Foreskin keratinocyte (primary cell): ENCODE measurements at places on chromosomes 1 and 21. TPM values are rescaled to one million over a fixed set of nuclear protein-coding genes. Genes with fewer than 3 reads are reported as not detected.

The HSPB7 gene
- polyA plus RNA-seq, result not detected in 2 replicates

The EDN2 gene
- 0.10 and 0.32 TPM in 2 replicates for polyA plus RNA-seq

The TRNP1 gene
- polyA plus RNA-seq, result 88.9 and 102 TPM in 2 replicates

The CD1D gene
- 3.7 and 3.8 TPM in 2 replicates for polyA plus RNA-seq

The CASQ1 gene
- not detected in 2 replicates for polyA plus RNA-seq

The SDHB gene
- 162 and 181 TPM in 2 replicates for polyA plus RNA-seq

The WNT9A gene
- 0.39 and 1.6 TPM in 2 replicates for polyA plus RNA-seq

The RNU1-1 gene
- polyA plus RNA-seq, result not detected in 2 replicates

The CA14 gene
- polyA plus RNA-seq, result 0.66 and 0.72 TPM in 2 replicates

The KCNE1 gene
- polyA plus RNA-seq, result 0.02 and 0.08 TPM in 2 replicates

The CR1L gene
- not detected in 2 replicates for polyA plus RNA-seq

The LIN28A gene
- polyA plus RNA-seq, result not detected in 2 replicates

The CELA3A gene
- not detected in 2 replicates for polyA plus RNA-seq

The OR6N1 gene
- not detected in 2 replicates for polyA plus RNA-seq

The NKAIN1 gene
- not detected in 2 replicates for polyA plus RNA-seq

The PLA2G4A gene
- polyA plus RNA-seq, result 4.7 and 7.2 TPM in 2 replicates

The LCA5L gene
- 0.27 and 0.35 TPM in 2 replicates for polyA plus RNA-seq

The GBP4 gene
- 0.01 TPM in 2 replicates for polyA plus RNA-seq

The WDR64 gene
- polyA plus RNA-seq, result not detected in 2 replicates

The SERTAD4 gene
- 2.8 and 4.7 TPM in 2 replicates for polyA plus RNA-seq

The CFAP141 gene
- not detected in 2 replicates for polyA plus RNA-seq

The TDRD10 gene
- polyA plus RNA-seq, result not detected in 2 replicates

The KMO gene
- 0.09 and 0.26 TPM in 2 replicates for polyA plus RNA-seq

The ICOSLG gene
- 1.2 and 2.4 TPM in 2 replicates for polyA plus RNA-seq

The LYPD8 gene
- polyA plus RNA-seq, result not detected in 2 replicates

The ATP6V1G3 gene
- not detected in 2 replicates for polyA plus RNA-seq

The RRP15 gene
- 14.8 and 21.4 TPM in 2 replicates for polyA plus RNA-seq

The LHX8 gene
- not detected in 2 replicates for polyA plus RNA-seq

The NPHS2 gene
- polyA plus RNA-seq, result not detected in 2 replicates

The ATP5PF gene
- polyA plus RNA-seq, result 280 and 291 TPM in 2 replicates

The NMNAT1 gene
- 6.7 and 7.8 TPM in 2 replicates for polyA plus RNA-seq

The SPRR2A gene
- polyA plus RNA-seq, result 4.0 and 11.4 TPM in 2 replicates

The COL11A1 gene
- 0.32 and 0.76 TPM in 2 replicates for polyA plus RNA-seq

The PRKACB gene
- 5.1 and 5.6 TPM in 2 replicates for polyA plus RNA-seq

The COX20 gene
- 44.9 and 54.7 TPM in 2 replicates for polyA plus RNA-seq

The NCAM2 gene
- polyA plus RNA-seq, result not detected in 2 replicates

The RIPK4 gene
- 18.9 and 23.8 TPM in 2 replicates for polyA plus RNA-seq

The IL19 gene
- polyA plus RNA-seq, result not detected in 2 replicates

The PGBD5 gene
- polyA plus RNA-seq, result 0.01 and 0.09 TPM in 2 replicates

The SDC3 gene
- polyA plus RNA-seq, result 7.4 and 10.8 TPM in 2 replicates

The AQP10 gene
- 0.16 and 0.17 TPM in 2 replicates for polyA plus RNA-seq

The KRTAP22-2 gene
- not detected in 2 replicates for polyA plus RNA-seq

The PTPN22 gene
- 0.03 and 0.17 TPM in 2 replicates for polyA plus RNA-seq
